NCI-H1436 treated with DMSO at 0.1 percent for 48 hours (cell line): ENCODE measurements at places on chromosomes 11 and 22.
A peak's percentile ranks its signal among the peaks of the same experiment; 100 is the strongest.

- no peak for DNase-seq
Measured at GRCh38 chr22:46478083-46478551, 59.3 kb downstream of the CELSR1 start.

- no peak for DNase-seq
Measured at GRCh38 chr11:75022296-75022695, 33.6 kb downstream of the NEU3 start.

DNA sequence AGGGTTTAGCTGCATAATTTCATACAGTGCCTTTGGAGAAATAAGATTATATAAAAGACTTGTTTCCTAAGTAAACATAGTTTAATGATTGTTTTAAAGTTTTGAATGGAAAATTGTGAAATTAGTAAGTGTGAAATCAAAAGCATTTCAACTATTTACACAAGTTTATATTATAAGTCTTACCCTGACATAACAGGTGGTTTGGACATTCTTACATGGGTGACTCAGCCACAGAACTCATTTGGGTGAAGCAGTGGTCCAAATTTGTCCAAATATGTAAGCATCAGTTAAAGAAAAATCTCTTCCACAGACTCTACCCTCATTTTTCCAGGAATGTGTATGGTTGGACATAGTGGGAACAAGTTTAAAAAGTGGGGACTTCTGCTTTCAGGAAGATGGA lies 68.0 kb downstream of the USP47 start:
- DNase-seq: no peak

- no peak for DNase-seq
Measured at GRCh38 chr11:35337136-35337913, 82.0 kb downstream of the SLC1A2 start.

- DNase-seq: no peak
Measured at GRCh38 chr11:47105974-47106373, 70.7 kb downstream of the ARFGAP2 start.

GRCh38 chr22:46029574-46030200 lies 52.7 kb upstream of the WNT7B start:
- no peak for DNase-seq

DNA sequence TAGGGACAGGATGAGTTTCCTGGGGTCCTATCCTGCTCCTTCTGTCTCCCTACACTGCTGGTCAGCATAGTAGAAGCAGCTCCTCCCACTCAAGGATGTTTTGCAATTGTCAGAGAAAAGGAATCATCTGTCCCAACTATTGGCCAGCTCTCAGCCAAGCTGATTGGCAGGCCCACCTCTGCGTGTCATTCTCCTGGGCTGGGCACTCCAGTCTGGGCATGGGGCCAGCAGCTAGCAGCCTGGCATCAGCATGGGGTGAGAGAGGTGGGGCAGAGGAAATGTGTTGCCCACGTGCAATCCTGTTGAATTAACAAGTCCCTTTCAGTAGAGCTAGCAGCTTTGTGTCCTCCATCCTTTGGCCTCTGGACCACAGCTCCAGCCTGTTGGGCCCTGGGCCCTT lies 14.1 kb downstream of the ANKK1 start:
- DNase-seq: peak; percentile 48

- DNase-seq: no peak
Measured at GRCh38 chr11:44128729-44129128, 33.3 kb downstream of the EXT2 start.

- DNase-seq: no peak
Measured at GRCh38 chr11:6625832-6626420, 6.7 kb upstream of the TPP1 start.

- DNase-seq: no peak
Measured at GRCh38 chr11:26865703-26866102, 128.2 kb upstream of the FIBIN start.

- no peak for DNase-seq
Measured at GRCh38 chr11:124339396-124340141, 19.6 kb upstream of the OR8D2 start.

- DNase-seq: no peak
Measured at GRCh38 chr11:128629516-128630106, 42.3 kb upstream of the ETS1 start.

DNA sequence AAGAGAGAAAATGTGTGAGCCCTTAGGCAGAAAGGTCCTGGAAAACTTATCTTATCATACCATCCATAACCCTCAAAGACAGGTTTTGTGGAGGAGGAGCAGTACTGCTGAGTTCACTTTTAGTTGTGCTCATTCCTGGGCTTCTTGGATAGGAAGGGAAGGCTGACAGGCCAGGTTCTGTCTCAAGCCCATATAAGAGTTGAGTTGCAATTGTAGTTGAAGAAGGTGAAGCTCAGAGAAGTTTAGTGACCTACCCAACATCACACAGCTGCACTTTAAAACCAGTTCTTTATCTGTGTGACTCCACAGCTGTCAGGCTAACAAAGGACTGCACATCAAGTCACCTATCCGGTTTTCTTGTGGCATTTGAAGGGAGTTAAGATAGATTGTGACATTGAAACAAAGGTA lies 13.0 kb downstream of the TEAD1 start:
- DNase-seq: no peak

DNA sequence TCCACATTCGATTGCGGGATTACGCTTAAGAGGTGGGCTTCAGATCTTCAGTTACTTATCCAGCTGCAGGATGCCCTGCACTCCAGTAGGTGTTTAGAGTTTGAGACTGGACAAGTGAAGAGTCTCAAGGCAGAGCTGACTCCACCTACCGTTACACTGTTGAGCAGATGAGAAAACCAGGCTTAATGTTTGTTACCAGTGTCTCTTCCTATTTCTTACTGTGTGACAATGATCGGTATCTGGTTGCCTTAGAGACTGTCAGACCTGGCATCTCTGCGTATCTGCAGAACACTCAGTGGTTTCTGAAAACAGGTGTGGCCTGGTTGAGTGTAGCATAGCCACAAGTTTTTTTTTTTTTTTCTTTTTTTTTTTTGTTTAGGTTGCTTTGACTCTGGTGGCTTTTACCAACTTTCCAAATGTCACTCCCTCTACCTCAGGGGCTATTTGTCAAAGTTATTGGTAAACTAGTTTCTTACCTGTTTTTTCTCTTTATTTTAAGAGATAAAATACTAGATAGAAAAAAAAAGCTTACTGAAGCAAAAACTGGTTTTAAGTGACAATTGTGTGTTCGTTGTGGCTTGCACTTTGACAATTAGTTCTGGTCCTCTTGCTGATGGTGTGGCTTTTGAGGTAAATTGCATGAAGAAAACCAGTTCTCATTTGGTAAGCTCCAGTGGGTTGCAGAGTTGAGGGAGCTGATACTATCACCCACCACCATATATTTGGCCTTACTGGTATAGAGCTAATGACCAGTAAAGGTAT lies 284.8 kb downstream of the ETS1 start:
- no peak for DNase-seq

DNA sequence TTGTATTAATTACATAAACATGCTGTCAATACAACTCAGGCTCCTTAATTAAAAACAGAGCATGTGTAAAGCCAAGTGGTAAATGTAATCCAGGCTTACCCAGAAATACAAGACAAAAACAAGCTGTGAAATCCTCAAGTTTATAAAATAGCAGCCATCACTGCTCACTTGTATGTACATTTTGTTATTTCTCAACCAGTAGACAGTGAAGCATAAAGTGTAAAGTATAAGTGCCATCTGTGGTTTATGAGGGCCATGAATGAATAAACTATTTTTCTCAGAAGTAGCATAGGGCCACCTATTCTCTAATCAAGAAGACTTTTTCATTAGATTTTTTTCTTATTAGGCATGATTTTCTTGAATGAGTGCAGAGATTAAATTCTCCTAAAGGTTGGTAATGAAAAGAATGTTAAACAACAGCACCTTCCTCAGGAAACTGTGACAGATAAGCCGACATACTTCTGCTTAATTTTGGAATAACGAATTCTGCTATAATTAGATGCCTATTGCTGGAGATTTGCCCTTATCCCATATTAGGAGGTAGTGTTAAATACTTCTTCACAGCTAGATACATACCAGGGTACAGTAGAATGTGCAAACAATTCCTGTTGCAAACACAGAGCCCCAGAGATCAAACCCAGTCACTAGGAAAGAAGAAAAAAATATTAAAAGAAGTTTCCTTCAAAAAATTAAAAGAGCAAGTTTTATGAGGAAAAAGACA lies 13.0 kb downstream of the SLC5A12 start:
- no peak for DNase-seq

- no peak for DNase-seq
Measured at GRCh38 chr11:60515144-60515855, at the start of gene MS4A13. MS4A13 (plus strand) TSS chr11:60515392; CDS start chr11:60518084, 2,692 bp downstream.

DNA sequence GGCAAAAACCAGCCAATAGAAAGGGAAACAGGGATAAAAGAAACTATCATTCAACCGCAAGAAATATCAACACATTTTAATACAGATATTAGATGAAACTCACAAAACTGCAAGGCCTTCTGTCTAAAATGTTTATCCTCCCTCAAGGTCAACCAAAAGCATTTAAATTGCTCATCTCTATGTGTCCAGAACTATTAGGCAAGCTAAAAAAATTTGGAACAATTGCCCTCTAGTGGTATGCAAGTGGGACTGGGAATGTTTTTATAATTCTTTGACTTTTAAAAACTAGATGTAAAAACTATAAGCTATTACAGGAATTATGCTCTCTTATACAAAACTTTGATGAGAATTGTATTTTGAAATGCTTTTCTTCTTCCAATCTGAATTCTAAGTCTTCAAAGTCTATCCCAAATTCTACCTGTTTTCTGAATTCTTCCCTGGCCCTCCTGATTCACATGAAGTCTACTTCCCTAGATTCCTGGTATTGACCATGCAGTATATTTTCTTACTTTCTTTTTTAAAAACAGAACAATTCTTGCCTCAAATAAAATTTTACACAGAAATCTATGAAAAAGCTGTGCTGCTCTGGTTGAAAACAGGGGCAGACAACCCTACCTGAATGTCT lies 4.9 kb downstream of the CWC15 start:
- DNase-seq: no peak

GRCh38 chr11:115194802-115195110 lies 309.5 kb downstream of the CADM1 start:
- DNase-seq: no peak

- DNase-seq: no peak
Measured at GRCh38 chr11:70491696-70492472, 93.6 kb downstream of the CTTN start.

DNA sequence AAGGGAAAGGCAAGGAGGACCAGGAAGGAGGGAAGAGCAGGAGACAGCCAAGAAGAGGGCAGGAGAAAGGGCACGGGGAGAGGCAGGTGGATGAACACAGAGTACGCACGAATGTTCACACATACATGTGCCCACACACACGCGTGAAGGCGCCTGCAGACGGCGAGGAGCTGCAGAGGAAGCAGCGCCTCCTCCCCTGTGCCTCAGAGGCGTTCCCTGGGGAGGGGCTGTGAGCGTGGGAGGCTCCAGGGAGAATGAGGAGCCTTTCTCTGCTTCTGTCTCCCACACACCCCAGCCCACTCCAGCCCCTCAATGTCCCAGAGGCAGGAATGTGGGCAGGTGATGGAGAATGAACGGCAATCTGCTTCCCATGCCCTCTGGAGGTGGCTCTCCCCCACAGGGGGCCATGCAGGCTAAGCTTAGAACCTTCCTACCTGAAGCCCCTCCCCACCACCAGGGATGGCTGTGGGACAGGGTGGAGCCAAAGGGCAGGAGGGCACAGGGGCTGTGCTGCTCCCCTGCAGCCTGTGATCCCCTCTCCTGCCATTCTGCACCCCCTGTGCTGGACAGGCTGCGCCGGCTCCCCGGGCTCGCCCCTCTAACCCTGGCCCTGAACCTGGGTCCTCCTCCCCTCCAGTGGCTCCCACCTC lies 25.3 kb downstream of the PPM1F start:
- DNase-seq: no peak

GRCh38 chr11:19422276-19422675 lies 181.5 kb upstream of the E2F8 start:
- no peak for DNase-seq

GRCh38 chr11:98307827-98308491 lies 712.8 kb upstream of the CNTN5 start:
- no peak for DNase-seq

- DNase-seq: no peak
Measured at GRCh38 chr11:76086743-76087635, 119.3 kb downstream of the WNT11 start.

- no peak for DNase-seq
Measured at GRCh38 chr11:64542172-64543125, 48.6 kb upstream of the SLC22A12 start.

DNA sequence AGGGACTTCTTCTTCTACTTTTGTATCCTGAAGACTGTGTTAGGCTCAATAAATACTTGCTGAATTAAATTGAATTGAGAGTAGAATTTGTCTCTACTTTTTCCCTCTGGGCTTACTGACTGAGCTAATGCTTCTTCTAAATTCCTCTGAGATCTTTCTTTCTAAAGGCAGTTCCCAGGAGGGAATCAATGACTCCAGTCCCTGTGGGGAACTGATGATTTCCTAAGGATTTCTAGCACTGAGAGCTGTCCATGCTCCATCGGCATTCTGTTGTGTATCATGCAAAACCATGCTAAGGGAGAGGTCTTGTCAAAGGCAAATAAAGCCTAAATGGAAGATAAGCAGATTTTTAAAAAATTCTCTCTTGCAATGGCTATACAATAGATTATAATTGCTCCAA lies 148.8 kb upstream of the KIRREL3 start:
- DNase-seq: no peak

DNA sequence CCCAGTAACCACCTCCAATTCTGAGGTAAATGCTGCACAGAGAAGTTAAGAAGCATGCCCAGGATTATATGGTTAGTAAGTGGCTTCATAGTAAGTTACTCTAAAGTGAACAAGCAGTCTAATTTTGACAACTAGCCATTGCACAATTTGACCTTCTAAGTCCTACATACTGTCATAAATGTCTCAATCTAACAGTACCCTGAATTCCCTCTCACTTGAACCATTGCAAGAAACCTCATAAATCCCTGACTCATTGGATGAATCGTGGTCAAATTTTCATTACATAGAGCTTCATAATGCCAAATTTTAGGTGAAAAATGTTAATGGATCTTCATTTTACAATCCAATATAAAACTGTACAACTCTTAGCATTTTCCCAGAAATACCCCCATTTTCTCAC lies 217.3 kb upstream of the GRIA4 start:
- DNase-seq: no peak

DNA sequence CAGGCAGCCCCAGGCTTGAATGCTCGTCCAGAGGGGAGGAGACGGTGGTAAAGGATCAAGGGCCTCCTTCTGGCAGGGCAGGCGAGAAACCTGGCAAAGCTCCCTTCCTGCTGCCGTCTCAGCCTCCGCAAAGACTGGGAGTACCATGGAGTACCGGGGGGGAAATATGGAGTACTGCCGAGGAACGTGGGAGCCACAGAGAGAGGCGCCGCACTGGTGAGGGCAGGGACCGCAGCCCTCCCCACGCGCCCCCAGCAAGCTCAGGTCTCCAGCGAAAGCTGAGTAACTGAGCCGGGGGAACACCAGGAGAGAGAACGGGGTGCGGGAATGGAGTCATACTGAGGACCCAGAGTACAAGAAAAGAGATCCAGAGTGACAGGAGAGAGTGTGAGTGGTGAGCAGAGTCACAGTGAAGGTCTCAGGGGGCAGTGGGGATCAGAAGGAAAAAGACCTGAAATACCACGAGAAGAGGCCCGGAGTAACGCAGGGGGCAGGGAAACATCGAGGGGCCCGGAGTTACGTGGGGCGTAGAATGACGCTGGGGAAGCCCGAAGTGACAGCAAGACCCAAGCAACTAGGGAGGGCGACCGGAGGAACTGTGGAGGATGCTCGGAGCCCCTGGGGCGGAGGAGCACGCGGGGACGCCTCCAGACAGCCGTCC lies 740 bp downstream of the EML3 start:
- DNase-seq: no peak

- DNase-seq: no peak
Measured at GRCh38 chr22:46602025-46602424, 18.2 kb upstream of the GRAMD4 start.
